ENCODE measurements at places on chromosomes 5 and 9.

GRCh38 chr9:134787601-134788531, 92.7 kb upstream of the FCN2 start:
- no peak for DNase-seq

GRCh38 chr5:90529939-90530677, 724 bp upstream of the LYSMD3 start:
- no peak for DNase-seq

DNA sequence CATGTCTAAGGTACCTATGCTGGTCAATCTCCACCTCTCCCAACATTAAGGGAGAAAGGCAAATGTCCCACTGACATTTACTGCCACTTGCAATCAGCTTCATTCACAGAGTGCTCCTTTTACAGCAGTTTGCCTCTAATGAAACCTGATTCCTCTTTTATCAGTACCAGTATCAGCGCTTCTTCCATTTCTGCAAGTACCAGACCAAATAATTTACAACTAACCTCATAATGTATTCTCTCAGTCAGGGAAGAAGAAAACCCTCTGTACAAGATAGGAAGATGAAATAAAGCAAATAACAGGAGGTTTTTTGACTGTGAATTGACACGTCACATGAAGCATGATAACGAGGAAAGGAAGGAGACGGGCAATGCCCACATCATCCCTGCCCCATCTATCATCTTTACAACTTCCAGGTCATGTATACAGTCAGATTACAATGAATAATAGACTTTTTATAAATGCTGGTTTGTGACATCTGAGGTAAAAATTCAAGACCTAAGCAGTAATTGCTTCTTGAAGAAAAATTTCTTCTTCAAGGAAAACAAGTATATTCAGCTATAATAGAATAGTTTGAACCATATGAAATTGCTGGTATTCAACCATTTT, 21.9 kb downstream of the ABITRAM start:
- no peak for DNase-seq

- DNase-seq, result no peak
Measured at GRCh38 chr5:85488295-85488694, 1103.6 kb upstream of the EDIL3 start.

DNA sequence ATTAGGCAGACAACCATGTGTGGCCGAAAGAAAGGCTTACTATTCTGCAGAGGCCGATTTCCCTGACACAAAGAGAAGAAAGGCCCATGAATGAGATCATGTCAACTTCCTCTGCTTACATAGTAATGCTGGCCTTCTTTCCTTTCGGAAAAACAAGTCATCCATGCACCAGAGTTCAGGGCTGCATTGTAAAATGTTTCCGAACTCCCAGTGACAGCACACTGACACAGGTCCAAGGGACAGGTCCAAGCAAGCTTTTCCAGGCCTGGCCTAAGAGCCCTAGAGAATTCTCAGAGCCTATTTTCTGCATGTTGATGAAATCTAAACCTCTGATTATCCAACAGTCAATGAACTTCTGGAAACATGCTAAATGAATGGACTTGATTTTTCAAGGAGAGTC, 140.9 kb downstream of the ZNF608 start:
- DNase-seq, result no peak

DNA sequence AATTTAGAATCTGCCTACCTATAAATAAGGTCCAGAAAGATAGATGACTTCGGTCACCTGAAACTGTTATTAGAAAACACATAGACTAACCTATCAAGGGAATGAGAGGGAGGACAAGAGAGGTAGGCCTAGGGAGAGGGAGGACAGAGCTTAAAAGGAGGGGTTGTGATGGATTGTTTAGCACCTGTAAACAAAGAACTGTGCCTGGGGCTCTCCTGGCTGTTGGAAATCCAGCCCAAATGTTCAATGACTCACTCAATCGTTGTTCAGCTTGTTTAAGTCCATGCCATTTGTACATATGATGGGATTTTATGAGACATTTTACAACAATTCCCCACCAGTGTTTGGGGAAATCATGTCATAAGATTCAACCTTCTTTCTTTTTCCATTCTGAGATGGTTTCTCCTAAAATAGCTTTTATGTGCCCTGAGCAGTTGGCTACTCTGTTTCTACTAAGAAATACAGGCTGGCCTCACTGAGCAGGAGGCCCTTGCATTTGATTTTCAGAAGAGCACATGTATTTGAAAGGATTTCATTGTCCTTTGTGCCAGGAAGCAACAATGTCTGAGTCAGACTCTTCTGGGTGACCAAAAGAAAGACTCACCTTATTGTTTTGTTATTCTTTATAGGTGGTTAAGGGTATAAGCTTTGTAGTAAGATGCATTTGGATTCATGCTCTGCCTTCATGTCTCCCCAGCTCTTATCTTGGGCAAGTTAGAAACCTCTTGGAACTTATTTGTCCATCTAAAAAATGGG, 48.2 kb upstream of the GPR151 start:
- DNase-seq, result no peak

DNA sequence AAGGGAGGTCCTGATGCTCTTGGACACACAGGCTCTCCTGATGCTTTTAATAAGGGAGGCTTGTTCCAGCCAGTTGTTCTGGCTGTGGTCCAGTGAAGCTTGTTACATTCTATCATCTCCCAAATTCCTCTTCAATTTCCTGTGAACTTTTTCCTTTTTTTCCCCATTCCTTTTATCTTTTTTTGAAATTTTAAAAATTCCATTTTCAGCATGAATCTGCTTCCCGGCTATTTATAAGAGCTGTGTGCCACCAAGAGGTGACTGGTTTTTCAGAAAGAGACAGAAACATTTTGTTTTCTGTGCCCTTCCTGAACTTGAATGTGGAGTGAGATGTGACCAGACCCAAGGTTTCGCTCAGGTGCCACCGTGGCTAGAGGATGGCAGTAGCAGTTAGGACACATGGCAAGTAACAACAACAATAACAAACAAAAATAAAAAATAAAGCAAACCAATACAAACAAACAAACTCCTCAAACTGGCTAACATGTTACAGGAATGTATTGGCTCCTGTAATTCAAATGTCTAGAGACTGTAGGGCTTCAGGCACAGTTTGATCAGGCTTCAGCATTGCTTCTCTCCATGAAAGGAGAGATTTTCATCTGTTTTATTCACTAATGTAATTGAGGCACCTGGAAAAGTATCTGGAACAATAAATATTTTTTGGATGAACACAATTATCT, 121.1 kb downstream of the BOD1 start:
- DNase-seq, result no peak

GRCh38 chr9:83304686-83305085, 233.5 kb downstream of the FRMD3 start:
- DNase-seq, result no peak

- DNase-seq, result no peak
Measured at GRCh38 chr5:107916731-107917725, 246.3 kb upstream of the EFNA5 start.

- DNase-seq, result no peak
Measured at GRCh38 chr5:85030316-85031084, 645.8 kb upstream of the EDIL3 start.

DNA sequence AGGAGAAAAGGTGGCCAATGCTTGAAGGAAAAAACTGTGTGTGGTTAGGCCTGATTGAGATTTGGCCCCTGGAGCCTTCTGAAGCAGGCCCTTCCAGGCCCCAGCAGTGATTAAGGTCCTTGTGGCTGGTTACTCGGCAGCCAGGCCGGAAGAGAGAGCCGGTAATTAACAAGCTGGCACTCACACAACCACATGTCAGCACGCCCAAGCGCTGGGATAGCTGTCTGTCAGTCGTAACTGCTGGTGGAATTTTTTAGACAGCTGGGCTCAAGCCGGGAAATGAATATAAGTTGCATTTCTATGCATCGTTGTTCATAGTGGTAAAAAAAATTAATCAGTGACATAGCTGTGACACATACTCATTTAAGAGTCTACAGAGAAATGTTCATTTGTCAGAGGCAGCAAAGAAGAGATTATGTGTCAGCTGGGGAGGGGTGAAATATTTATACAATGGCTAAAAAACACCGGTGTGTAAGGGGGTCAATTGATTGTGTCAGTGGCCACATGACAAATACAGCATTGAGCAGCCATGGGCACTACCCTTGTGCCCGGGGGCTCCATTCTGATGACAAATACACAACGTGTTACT, 13.7 kb upstream of the ARAP3 start:
- DNase-seq, result no peak

GRCh38 chr5:40518485-40518917, 161.2 kb upstream of the PTGER4 start:
- DNase-seq, result no peak

- no peak for DNase-seq
Measured at GRCh38 chr9:37902796-37903646, 906 bp downstream of the SLC25A51 start.

Data from stimulated activated CD4-positive, alpha-beta T cell treated with anti-CD3 and anti-CD28 coated beads, Interleukin-1b, Interleukin-23, amount 100 ng/mL, for 24 hours (primary cell).